SHP77 treated with DMSO at 0.1 percent for 48 hours (cell line): ENCODE measurements at places on chromosomes 12 and 14.

GRCh38 chr12:70408004-70408790, 42.1 kb downstream of the KCNMB4 start:
- DNase-seq, result no peak

DNA sequence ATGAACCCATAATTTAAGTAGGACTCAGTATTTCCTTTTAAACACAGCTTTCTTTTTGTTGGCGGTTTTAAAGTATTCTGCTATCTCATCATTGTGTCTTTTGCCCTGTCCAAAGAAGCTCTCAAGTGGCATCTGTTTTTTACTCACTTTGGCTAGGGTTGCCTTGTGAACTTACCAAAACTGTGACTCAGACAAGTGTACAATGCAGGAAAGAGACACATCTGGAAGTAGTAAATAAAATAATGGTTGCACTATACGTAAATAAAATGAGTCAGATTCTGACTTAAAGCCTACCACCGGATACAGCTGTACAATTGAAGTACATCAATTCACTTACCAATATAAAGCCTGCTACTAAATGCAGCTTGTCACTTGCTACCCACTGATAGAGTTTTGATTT, 619.2 kb upstream of the LRFN5 start:
- DNase-seq, result no peak

GRCh38 chr14:94780536-94781399, 10.9 kb upstream of the GSC start:
- no peak for DNase-seq

DNA sequence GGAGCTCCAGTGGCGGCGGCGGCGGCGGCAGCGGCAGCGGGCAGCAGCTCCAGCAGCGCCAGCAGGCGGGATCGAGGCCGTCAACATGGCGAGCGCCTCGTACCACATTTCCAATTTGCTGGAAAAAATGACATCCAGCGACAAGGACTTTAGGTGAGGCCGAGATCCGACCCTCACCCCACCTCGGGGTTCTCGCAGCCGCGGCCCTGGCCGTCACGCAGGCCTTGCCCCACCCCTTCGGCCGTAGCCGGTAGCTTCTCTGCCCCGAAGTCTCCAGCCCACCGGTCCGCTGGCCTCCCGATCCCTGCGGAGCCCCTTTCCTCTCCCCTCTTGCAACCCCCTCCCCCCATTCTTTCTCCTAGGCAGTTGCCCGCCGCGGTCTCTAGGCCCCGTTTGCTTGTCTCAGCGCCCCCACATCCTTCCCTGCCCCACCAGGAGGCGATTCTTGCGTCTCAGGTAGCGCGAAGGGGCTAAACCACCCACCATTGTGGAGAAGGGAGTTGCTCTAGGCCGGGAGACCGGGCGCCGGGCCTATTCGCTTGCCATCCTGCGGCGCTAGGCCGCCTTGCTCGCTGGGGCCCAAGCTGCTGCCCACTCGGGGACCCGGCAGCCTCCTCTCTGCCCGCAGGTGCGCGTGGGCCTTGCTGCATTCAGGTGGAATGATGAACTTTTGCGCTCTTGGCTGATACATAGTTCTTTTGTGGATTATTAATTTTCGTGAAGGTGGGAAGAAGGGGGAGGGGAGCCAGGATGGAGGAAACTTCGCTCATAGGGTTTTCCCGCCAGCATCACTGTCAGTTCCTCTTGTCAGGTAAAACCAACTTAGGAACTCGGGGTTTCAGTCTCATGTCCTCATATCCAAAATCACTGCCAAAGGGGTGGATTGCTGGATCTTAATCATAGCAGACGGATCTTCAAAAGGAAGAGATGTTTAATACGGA, 745 bp downstream of the CAND1 start:
- peak; percentile 10 for DNase-seq

DNA sequence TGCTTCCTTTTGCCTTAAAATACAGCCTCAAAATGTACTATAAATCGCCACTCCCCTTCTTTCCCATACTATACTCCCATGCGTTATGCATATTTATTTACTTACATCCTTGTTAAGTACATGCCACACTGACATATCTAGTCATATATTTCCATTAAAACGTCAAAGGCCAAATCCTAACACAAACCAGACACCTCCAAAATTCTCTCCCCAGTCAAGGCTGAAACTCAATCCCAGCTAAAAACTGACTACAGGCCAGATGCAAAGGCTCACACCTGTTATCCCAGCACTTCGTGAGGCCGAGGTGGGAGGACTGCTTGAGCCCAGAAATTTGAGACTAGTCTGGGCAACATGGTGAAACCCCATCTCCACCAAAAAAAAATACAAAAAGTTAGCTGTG, 5.7 kb upstream of the CAND1 start:
- no peak for DNase-seq

DNA sequence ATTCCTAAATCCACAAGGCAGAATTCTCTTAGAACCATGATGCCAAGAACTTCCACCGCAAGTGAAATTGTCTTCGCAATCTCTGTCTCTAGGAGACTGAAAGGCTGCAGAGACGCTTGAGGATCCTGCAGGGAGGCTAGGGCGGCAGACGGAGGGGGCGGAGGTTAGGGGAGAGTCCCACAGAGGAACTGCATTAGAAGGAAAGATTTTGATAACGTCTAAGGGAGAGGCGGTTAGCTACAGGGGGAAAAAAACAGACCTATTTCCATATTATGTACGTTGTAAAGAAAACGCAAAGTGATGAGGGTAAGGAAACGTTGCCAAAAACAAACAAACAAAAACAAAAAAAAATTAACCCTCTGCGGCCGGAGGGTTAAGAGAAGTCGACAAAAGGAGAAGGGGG, 595 bp downstream of the KLHL28 start:
- DNase-seq, result no peak

DNA sequence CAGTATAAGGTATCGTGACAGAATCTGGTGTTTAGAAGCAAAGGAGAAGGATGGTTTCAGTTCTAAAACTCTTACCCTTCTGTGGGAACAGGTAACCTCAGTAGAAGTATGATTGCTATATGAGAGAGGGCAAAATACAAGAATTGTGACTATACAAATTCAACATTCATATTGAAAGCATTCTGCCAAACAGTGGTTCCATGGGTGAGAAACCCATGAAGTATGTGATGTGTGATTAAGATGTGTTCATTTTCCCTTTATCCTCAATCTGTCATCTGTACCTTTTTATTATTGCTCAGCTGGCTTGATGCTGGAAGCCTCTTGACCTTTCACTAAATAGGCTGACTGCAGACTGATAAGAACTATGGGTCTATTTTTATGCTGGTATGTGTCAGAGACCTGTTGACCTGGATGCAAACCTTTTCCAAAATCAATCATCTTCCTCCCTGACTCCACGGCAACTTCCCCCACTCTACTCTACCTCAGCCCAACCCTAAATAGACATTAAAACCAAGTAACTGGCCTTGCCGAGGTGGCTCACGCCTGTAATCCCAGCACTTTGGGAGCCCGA, 109.6 kb downstream of the STXBP6 start:
- no peak for DNase-seq

DNA sequence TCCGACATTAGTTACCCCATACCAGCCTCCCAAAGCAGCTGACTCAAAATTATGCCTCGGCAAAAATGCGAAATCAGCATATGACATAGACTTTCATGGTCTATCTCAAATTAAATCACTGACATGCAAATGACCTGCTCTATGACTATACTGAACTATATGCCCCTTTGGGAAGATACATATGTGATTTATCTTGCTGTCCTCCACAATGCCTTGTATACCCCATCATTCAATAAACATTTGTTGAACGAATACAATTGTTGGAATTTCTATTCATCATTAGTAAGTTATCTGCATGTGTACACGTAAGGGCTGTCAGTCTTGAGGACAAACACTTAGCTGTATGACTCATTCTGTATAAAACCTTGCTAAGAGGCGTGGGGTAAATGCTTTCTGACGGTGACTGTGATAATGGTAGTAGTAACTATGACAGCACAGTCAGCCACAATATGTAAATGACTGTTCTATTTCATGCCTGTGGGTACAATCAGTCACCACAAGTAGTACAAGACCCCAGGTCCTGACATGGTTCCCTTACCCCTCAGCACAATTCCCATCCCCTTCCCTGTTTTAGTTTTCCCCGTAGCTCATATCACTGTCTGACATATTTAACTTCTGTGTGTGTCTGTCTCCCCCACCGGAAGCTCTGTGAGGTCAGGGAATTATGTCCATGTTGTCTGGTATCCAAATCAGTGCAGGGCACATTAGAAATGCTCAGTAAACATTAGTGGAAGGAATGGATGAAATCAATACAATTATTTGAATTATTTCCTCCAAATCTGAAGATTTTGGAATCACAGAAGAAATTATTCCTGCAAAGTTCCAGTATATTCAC, 42.8 kb downstream of the STXBP6 start:
- no peak for DNase-seq

GRCh38 chr14:102419276-102419675, 56.5 kb downstream of the TECPR2 start:
- no peak for DNase-seq

DNA sequence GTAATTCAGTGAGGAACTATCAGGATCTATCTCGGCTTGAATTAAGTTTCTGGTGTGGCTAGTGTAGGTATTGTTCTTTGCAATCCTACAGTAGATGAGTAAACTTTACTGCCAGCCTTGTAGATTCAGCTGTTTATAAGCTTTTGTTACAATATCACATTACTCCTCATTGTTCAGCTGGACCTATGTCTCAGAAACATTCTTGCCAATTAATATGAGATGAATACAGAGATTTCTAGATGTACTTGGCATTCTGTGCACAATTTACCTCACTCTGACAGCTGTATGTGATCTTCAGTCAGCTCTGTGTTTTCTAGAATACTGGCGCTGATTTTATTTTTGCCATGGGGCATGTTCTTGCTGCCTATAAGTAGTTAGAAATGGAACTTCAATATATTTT, 55.7 kb downstream of the METTL25 start:
- DNase-seq, result no peak

DNA sequence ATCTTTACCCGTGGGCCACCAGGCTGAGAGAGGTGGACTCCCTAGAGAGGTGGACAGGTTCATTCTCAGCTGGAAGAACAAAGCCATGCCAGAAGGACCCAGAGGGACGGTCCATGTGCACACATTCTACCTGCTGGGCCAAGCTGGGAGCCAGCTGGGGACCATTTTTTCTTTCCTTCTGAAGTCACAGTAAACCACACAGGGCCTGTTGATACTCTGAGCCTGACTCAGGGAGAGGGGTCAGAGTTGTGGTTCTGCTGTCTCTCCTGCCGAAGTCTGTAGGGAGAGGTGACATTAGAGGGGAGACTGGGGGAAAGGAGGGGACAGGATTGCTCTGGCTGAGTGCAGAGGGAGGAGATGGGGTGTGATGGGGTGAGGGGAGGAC, 148.6 kb downstream of the TSPAN9 start:
- DNase-seq, result no peak

DNA sequence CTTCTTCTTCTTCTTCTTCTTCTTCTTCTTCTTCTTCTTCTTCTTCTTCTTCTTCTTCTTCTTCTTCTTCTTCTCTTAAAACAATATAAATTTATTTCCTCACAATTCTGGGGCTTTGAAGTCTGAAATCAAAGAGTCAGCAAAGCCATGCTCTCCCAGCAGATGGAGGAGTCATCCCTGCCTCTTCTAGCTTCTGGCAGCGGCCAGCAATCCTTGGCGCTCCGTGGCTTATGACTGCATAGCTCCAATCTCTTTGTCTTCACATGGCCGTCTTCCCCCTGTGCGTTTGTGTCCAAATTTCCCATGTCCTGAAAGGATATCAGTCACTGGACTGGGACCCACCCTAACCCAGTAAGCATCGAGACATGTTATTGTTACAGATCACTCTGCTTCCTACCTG, 22.9 kb downstream of the KCNA1 start:
- no peak for DNase-seq

DNA sequence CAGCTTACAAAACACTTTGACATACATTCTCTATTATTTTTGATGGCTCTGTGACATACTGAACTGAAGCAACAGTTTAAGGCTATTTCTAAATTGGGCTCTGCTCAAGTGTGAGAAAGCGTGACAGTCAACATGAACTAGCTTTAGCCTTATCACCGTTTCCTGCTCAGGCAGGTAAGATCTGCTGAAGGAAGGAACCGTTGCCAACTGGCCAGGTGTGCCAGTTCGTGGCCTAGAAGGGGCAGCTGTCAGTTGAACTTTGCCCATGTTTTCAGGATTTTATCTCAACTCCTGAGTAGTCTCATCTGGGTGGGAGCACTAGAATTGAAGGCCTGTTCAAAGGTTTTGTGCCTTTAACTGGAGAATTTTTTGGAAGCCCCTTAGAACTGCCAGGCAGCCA, 79.5 kb downstream of the ETV6 start:
- no peak for DNase-seq

- DNase-seq, result no peak
Observed at GRCh38 chr12:48380596-48380995, 29.9 kb upstream of the ZNF641 start.

- no peak for DNase-seq
Observed at GRCh38 chr14:81385419-81385818, 14.7 kb downstream of the STON2 start.
